Stimulated activated CD8-positive, alpha-beta memory T cell treated with anti-CD3 and anti-CD28 coated beads, Interleukin-2, amount 100 ng/mL, for 48 hours (primary cell): ENCODE measurements at places on chromosomes 4 and X.

- DNase-seq, result no peak
Measured at GRCh38 chrX:56281789-56282188, 49.6 kb downstream of the KLF8 start.

GRCh38 chrX:153527208-153527607 lies 9.8 kb downstream of the ATP2B3 start:
- no peak for DNase-seq

GRCh38 chr4:32569861-32570260 lies 1849.7 kb downstream of the PCDH7 start:
- no peak for DNase-seq

DNA sequence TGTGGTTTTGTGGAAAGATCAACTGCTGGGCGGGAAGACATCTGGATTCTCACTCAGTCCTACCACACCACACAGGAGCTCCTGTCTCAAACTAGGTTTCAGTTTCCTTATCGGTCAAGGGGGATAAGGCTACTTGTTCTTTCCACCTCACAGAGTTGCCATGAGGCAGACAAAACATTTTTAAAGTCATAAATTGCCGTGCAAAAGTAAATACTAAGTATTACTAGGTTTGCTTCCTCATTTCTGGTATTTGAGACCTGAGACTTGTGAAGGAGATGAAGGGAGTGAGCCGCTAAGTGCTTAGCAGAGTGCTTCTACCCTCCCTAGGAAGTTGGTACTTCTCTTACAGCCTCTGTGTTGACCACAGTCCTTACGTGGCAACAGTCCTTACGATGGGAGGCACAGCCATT lies 1.5 kb downstream of the LAP3 start:
- DNase-seq, result no peak

- DNase-seq, result no peak
Measured at GRCh38 chr4:53122280-53123116, 243.4 kb downstream of the SCFD2 start.

- DNase-seq, result no peak
Measured at GRCh38 chr4:12507868-12508481, 976.2 kb downstream of the RAB28 start.
